CD8-positive, alpha-beta memory T cell (primary cell): ENCODE measurements at places on chromosomes 3 and 15. TPM values are rescaled to one million over a fixed set of nuclear protein-coding genes. Genes with fewer than 3 reads are reported as not detected.

The CCDC39 gene
- not detected for total RNA-seq

The ARGFX gene
- not detected for total RNA-seq

The ZNF620 gene
- total RNA-seq = 7.1 TPM

The INSYN1 gene
- total RNA-seq = not detected

The ANXA2 gene
- 212 TPM for total RNA-seq

The SQOR gene
- total RNA-seq = 95.8 TPM

The C3orf52 gene
- 3.4 TPM for total RNA-seq

The CP gene
- total RNA-seq = not detected

The PLCB2 gene
- 57.7 TPM for total RNA-seq

The ADAMTS9 gene
- not detected for total RNA-seq

The HYAL3 gene
- 7.7 TPM for total RNA-seq

The CGGBP1 gene
- 95.9 TPM for total RNA-seq

The IRAK2 gene
- total RNA-seq = 5.1 TPM

The PAQR5 gene
- total RNA-seq = not detected

The GHSR gene
- not detected for total RNA-seq

The SLC15A2 gene
- total RNA-seq = 0.91 TPM

The MYL3 gene
- not detected for total RNA-seq

The FILIP1L gene
- 0.20 TPM for total RNA-seq

The GALNT15 gene
- total RNA-seq = not detected

The TSC22D2 gene
- 20.9 TPM for total RNA-seq

The TGM4 gene
- not detected for total RNA-seq

The FBXL22 gene
- total RNA-seq = 0.84 TPM

The LYSMD2 gene
- 25.1 TPM for total RNA-seq

The EDEM1 gene
- 120 TPM for total RNA-seq

The ATP10A gene
- 28.9 TPM for total RNA-seq

The PRSS50 gene
- total RNA-seq = not detected

The KLF13 gene
- 147 TPM for total RNA-seq

The CFAP92 gene
- not detected for total RNA-seq

The WDR49 gene
- total RNA-seq = 0.35 TPM
